ENCODE measurements at places on chromosomes 16 and 17.

GRCh38 chr16:11104168-11105037, 151.6 kb downstream of the SOCS1 start:
- DNase-seq: no peak

- no peak for DNase-seq
Measured at GRCh38 chr17:63764716-63765115, 8.7 kb downstream of the CCDC47 start.

DNA sequence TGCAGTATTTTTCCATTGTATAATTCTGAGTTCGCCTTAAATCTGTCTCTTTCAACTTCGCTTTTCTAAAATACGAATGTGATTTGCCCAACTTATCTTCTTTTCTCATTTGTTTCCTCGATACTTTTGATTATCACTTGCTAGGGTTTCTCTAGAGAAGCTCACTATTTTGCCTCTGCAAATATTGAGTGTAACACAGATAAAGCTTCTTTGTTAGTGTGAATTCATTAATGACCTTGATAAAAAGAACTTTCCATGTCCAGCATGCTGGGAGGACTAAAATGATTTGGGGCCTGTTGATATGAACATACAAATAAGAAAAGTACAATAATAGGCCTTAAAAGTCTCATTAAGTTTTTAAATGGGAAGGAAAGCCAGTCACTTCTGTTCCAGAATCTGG, 303.3 kb downstream of the MAP2K6 start:
- DNase-seq: no peak

DNA sequence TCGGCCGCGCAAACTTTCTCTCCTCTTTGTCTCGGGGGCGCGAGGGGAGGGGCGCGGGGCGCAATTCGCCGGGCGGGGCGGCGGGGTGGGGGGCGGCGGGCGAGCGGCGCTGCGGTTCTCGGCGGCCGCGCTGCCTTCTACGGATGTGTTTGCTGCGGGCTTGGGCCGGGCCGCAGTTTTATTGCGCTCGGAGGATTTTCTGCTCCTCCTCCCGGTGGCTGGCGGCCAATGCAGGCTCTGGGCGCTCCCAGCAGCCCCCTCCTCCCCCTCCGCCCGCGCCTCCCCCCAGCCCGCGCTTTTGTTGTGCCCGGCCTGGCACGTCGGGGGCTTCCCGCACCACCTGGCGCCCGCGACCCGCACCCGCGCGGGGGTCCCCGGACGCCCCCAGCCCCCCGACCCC, at the start of gene TIMP2:
TIMP2 (minus strand) TSS at position 154 of the 400 bp plus-strand sequence. CDS start 299 bp downstream, outside the sequence.
- DNase-seq: peak; percentile 76

DNA sequence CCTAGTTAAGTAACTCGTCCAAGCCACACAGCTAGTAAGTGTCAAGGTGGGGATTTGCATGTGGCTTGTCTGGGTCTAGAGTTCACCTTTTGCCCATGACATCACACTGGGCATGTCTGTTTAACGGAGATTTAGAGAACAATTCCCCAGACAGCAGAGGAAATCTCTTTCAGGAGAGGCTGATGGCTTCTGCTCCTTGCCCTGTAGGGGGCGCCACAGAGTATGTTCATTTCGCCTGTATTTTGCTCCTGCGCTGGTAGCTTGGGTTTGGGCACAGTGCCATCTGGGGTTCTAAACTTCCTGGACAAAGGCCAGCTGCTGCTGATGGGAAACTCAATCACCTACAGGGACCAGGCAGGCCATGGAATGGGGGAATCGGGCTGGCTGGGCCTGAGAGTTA, 20.4 kb downstream of the OTOA start:
- DNase-seq: no peak

DNA sequence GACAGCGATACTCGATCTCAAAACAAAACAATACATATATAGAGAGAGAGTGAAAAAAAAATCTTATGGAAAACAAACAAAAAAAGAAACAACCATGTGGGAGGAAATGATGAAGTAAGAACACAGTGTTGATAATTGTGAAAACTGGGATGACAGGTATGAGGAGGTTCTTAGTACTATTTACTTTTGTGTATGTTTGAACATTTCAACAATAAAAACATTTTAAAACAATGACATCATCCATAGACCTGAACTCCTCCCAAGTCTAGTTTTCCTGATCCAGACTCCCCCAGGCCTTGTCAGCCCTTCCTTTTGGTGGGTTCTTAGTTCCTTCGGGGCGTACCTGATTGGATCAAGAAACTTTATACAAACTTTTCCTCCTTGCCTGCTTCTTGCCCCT, 51.7 kb downstream of the CCDC42 start:
- no peak for DNase-seq

DNA sequence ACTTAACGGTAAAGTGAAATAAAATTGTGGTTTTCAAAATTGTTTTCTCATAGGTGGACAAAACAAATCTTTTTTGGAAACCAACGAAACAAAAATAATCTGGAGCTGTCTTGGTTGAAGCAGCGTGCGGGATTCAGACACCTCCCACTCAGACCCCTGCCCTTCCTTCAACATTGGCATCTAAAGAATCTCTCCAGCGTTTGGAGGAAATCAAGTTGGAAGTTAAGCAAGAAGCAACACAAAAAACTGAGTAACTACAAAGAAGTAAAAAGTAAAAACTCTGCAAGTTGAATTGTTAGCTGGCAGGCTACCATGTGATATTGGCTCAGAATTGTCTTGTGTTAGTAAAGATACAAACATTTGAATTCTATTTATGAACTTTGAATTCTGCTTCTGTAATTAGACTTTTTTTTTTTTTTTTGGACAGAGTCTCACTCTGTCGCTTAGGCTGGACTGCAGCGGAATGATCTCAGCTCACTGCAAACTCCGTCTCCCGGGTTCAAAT, 361.0 kb upstream of the PMFBP1 start:
- DNase-seq: no peak

- no peak for DNase-seq
Measured at GRCh38 chr16:1509307-1510221, 16.4 kb downstream of the TELO2 start.

- no peak for DNase-seq
Measured at GRCh38 chr16:14496786-14497185, 133.3 kb downstream of the PARN start.

GRCh38 chr17:17313350-17313991, 10.3 kb downstream of the NT5M start:
- DNase-seq: peak; percentile 10

- DNase-seq: no peak
Measured at GRCh38 chr17:1686086-1686485, 1.4 kb upstream of the PRPF8 start.

DNA sequence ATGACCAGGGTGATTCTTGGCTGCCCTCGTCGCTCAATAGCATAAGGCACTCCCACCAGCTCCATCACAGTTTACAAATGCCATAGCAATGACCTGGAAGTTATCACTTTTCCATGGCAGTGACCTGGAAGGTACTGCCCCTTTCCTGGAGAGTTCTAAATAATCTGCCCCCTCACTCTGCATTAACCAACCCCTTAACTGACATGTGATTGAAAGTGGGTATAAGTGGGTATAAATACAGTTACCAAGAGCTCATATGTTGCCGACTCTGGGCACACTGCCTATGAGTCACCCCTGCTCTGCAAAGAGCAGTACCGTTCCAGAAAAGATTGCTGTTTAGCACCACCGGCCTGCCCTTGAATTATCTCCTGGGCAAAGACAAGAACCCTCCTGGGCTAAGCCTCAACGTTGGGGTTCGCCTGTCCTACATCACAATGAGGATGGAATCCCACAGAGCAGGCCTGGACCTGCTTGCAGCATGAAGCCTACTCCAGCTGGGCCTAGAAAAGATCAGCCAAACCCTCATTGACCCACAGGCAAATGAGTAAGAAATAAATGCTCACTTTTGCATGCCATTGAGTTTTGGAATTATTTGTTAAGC, 95.2 kb upstream of the SEC14L1 start:
- no peak for DNase-seq

- DNase-seq: peak; percentile 92
Measured at GRCh38 chr17:15260376-15261257, 4.5 kb downstream of the PMP22 start.

DNA sequence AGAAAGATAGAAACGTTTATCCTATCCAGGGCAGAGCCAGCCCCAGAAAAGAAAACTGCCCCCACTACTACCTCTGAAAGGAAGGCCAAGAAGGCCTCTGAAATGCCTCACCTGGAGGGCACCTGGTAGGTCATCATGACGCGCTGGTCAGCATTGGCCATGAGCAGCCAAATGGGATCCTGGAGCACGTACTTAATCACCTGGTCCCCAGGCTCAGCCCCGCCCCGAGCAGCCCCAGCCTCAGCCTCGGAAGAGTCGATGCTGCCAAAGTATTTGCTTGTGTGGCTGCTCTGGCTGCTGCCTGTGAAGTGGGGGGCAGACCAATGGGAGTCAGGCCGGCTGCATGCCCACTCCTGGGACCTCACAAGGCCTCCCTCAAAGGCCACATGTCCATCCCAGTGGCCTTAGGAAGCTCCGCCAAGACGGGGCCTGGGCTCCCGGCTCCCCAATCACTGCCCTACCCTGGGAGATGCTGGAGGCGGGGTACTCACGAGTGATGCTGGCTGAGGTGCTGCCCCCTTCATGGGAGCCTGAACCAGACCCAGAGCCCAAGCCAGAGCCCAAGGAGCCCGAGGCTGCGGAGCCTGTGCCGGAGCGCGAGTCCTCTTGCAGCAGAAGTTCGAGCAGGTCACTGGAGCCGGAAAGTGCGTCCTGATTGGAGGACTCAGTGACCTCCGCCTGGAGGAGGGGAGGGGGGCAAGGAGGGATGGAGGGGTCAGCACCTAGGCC, 9.9 kb downstream of the PER1 start:
- DNase-seq: no peak
